Cerebellum (tissue), 4 donors: ENCODE measurements at places on chromosomes 4 and X. TPM values are rescaled to one million over a fixed set of nuclear protein-coding genes. Genes with fewer than 3 reads are reported as not detected.

RRH gene
- 0.64 TPM for total RNA-seq

DNA sequence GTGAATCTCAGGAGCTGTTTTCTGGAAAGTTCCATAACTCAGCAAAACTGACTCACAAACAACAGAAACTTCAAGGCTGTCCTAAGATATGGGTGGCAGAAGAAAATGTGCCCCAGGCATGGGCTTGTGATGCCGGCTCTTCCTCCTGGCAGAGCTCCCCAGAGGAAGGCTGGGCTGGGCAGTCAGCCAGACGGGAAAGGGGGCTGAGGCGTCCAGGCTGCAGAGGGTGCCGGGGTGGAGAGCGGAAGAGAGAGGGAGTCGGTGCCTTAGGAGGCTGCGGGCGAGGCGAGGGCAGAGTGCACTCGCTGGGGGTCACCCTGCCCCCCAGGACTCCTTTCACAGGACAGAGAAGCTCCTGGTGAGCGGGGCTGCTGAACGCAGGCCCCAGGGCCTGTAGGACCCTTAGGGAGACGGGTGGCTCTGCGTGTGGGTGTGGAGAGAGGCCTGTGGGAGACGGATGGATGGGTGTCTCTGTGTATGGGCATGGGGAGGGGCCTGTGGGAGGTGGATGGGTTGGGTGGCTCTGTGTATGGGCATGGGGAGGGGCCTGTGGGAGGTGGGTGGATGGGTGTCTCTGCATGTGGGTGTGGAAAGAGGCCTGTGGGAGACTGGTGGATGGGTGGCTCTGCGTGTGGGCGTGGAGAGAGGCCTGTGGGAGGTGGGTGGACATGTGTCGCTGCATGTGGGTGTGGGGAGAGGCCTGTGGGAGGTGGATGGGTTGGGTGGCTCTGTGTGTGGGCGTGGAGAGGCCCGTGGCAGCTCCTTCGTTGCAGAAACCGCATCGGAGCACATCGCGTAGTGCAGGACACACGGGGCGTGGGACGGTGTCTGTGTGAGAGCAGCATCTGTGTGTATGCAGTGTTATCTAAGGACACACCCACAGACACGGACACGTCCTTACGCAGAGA, 15.9 kb downstream of the PCGF3 start:
- DNase-seq: no peak

FHDC1 gene
- 4.0 TPM for total RNA-seq

DNA sequence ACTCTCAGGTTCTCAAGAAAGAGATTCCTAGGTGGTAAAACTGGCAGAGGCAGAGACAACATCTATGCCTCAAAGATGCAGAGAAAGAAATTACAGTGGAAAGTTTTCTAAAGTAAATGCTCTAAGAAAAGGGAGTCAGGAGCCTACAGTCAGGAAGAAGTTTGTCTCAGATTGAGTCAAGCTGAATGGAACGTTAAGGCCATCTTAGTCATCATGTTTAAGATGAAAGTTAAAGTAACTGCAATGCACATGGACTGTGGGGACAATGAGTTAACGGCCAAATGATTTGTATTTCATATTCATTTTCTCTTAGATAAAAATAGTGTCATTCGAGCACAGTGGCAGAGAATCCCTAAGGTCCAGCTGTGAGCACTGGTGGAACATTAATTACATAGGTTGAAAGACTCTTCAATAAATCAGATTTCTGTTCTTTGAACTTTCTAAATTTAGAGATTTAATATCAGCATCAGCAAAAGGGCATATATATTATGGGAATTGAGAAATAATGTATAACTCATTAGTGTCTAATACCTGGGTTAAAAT, 384.6 kb downstream of the DTHD1 start:
- no peak for DNase-seq

ACE2 gene
- total RNA-seq: 0.64 TPM

- no peak for DNase-seq
Observed at GRCh38 chr4:87240341-87240740, 19.9 kb upstream of the KLHL8 start.

DNA sequence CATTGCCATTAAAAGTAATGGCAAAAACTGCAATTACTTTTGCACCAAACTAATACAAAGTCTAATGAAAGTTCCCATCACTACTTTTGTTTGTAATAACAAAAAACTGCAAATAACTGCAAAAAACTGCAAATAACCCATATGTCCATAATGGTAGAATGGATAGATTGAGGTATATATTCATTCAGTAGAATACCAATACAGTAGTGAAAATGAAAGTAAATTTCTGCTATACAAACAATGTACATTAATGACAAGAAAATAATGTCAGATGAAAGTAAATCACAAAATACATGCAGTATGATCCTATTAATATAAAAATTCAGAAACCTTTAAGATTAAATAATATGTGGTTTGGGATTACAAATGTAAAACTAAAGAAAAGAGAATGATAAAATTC, 41.3 kb upstream of the CEP135 start:
- no peak for DNase-seq

- DNase-seq: no peak
Observed at GRCh38 chrX:84044051-84044450, 143.9 kb downstream of the RPS6KA6 start.

GRCh38 chr4:24910499-24910898, 2.3 kb downstream of the CCDC149 start:
- no peak for DNase-seq
